ENCODE measurements at places on chromosomes 1 and 21. TPM values are rescaled to one million over a fixed set of nuclear protein-coding genes. Genes with fewer than 3 reads are reported as not detected.

DNA sequence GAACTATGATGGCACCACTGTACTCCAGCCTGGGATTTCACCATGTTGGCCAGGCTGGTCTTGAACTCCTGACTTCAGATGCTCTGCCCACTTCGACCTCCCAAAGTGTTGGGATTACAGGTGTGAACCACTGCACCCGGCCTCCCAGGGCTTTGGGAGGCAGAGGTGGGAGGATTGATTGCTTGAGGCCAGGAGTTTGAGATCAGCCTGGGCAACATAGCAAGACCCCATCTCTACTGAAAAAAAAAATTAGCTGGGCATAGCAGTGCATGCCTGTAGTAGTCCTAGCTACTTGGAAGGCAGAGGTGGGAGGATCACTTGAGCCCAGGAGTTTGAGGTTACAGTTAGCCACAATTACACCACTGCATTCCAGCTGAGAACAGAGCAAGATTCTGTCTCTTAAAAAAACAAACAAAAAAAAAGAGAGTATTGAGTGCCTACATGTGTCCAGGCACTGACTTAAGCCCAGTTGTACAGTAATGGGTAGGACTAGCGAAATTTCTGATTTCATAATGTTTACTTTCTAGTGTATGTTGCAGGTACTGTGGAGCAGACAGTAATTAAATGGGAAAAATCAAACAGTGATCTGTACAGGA, 4.2 kb downstream of the MANEAL start:
- H3K27me3 ChIP-seq: no peaks in the 10 kb centered on the region
- no peak overlapping the region for H3K27ac ChIP-seq

DNA sequence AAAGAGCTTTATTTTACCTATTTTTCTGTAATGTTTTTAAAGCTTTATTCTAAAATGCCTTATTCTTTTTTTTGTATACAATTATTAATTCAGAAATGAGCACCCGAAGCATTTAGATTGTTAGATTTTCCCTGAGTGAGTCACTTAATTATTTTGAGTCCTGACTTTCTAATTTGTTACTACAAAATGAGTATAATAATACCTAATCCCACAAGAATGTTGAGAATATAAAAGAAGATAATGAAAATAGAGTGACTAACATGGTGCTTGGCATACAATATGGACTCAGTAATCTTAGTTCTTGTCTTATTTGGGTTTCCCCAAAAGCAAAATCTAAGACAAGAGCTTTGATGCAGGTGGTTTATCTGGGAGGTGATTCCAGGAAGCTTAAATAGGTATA, 142.2 kb downstream of the LHX8 start:
- H3K4me3 ChIP-seq: no peak overlapping the region
- no peaks in the 10 kb centered on the region for H3K36me3 ChIP-seq
- H3K27me3 ChIP-seq: no peaks in the 10 kb centered on the region
- no peak for DNase-seq

GRCh38 chr1:44296806-44297205, 58.3 kb downstream of the ERI3 start:
- no peak overlapping the region for H3K27ac ChIP-seq
- no peak overlapping the region for H3K4me3 ChIP-seq
- no peak for DNase-seq
- H3K27me3 ChIP-seq: no peaks in the 10 kb centered on the region

GRCh38 chr21:32548978-32549377, 36.3 kb downstream of the TCP10L start:
- no peak overlapping the region for H3K4me3 ChIP-seq
- no peak for DNase-seq
- H3K36me3 ChIP-seq: no peaks in the 10 kb centered on the region
- H3K27me3 ChIP-seq: no peaks in the 10 kb centered on the region
- H3K27ac ChIP-seq: no peak overlapping the region

AGMAT gene
- total RNA-seq: 3.1 TPM

- no peak for DNase-seq
- H3K4me3 ChIP-seq: no peak overlapping the region
- H3K36me3 ChIP-seq: no peaks in the 10 kb centered on the region
- no peaks in the 10 kb centered on the region for H3K4me1 ChIP-seq
Observed at GRCh38 chr1:163201906-163202305, 810 bp downstream of the RGS5 start.

TRNP1 gene
- 81.2 TPM for total RNA-seq

CHI3L1 gene
- total RNA-seq: 0.10 TPM

SPRR2A gene
- total RNA-seq: not detected

- no peak for DNase-seq
- H3K36me3 ChIP-seq: no peaks in the 10 kb centered on the region
- no peaks in the 10 kb centered on the region for H3K27me3 ChIP-seq
- H3K27ac ChIP-seq: peak overlapping the region; percentile 89
- H3K4me1 ChIP-seq: no peaks in the 10 kb centered on the region
- H3K4me3 ChIP-seq: peak overlapping the region; percentile 75
Observed at GRCh38 chr1:119141020-119141424, 569 bp upstream of the WARS2 start.

DNA sequence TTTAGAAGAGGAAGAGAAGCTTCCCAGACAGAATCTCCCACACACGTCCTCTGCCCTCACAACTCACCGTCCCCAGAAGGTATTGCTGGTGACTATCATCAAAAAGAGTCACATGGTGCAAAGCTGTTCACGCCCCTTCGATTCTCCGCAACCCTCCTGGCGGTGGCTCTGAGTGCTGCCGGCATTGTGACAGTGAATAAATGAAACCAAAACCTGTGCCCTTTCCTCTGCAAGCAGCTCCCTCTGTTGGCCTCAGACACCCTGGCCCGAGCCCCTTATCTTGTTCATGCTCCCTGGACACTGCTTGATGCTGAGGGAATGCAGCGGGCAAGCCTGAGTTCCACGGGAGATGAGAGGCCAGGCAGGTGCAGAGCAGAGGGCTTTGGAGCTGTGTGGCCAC, 510.3 kb downstream of the NPHP4 start:
- H3K36me3 ChIP-seq: no peaks in the 10 kb centered on the region
- H3K27ac ChIP-seq: no peak overlapping the region
- H3K27me3 ChIP-seq: peaks cover 8% of the 10 kb centered on the region

- no peaks in the 10 kb centered on the region for H3K4me1 ChIP-seq
- H3K27me3 ChIP-seq: no peaks in the 10 kb centered on the region
- DNase-seq: no peak
- no peak overlapping the region for H3K4me3 ChIP-seq
Observed at GRCh38 chr1:116311756-116312680, 61.0 kb upstream of the ATP1A1 start.

DNA sequence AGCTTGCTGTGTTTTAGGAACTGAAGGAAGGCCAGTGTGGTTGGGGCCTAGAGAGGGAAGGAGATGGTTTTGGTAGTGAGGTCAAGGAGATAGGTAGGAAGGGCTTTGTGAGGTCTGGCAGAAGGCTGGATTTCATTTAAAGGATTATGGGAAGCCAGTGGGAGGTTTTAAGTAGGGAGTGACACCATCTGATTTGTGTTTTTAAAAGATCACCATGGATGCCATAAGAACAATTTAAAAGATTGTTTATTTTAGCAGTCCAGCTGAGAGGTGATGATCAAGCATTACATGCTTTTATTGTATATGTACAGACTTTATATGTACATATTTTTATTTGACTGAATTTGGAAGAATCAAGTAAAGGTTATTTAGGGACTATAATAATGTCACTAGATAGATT, 26.4 kb downstream of the RGL1 start:
- H3K36me3 ChIP-seq: no peaks in the 10 kb centered on the region
- H3K4me3 ChIP-seq: no peak overlapping the region
- H3K27ac ChIP-seq: no peak overlapping the region
- no peak for DNase-seq
- no peaks in the 10 kb centered on the region for H3K4me1 ChIP-seq
- H3K27me3 ChIP-seq: no peaks in the 10 kb centered on the region

DNA sequence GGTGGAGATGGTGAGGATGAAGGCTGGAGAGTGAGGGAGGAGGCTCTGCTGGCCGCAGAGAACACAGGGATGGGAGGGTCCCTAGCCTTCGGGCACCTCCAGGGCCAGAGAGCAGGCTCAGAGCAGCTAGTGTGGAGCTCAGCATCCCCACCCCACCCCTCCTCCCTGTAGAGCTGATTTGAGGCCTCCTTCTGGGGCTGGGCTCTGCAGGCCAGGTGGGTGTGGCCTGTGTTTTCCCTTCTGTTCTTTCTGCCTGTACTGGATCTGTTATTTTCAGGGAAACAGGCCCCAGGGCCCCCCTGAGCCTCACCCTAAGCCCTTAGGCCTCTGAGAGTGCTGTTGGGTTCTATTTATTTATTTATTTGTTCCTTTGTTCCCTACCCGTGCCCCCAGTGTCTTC, 44.8 kb downstream of the TMCC2 start:
- no peaks in the 10 kb centered on the region for H3K27me3 ChIP-seq
- no peak overlapping the region for H3K4me3 ChIP-seq
- no peaks in the 10 kb centered on the region for H3K36me3 ChIP-seq
- peaks cover 34% of the 10 kb centered on the region for H3K4me1 ChIP-seq
- DNase-seq: no peak

OR6N2 gene
- not detected for total RNA-seq

DNA sequence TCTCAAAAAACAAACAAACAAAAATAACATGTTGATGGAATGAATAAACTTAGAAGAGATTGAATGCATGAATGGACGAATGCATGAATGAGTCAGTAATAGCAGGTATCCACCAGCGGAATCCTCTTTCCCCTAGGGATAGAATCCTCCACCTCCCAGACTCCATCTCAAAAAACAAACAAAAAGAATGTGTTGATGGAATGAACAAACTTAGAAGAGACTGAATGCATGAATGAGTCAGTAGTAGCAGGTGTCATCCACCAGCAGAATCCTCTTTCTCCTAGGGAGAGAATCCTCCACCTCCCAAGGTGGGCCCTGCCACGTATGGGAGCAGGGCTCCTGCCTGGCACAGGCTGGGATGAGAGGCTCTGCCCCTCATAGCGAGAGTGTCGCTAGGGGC, 26.8 kb upstream of the RNF19B start:
- no peak for DNase-seq
- no peak overlapping the region for H3K27ac ChIP-seq
- H3K36me3 ChIP-seq: no peaks in the 10 kb centered on the region
- H3K27me3 ChIP-seq: no peaks in the 10 kb centered on the region

- H3K27me3 ChIP-seq: no peaks in the 10 kb centered on the region
- H3K27ac ChIP-seq: no peak overlapping the region
- H3K36me3 ChIP-seq: no peaks in the 10 kb centered on the region
- no peak overlapping the region for H3K4me3 ChIP-seq
- peak; percentile 17 for DNase-seq
Observed at GRCh38 chr1:117312453-117313138, 54.7 kb upstream of the MAN1A2 start.

- H3K36me3 ChIP-seq: no peaks in the 10 kb centered on the region
- DNase-seq: no peak
- no peak overlapping the region for H3K4me3 ChIP-seq
- H3K4me1 ChIP-seq: peaks cover 3% of the 10 kb centered on the region
Observed at GRCh38 chr1:59976194-59977074, 49.9 kb upstream of the CYP2J2 start.

ANKRD65 gene
- 1.9 TPM for total RNA-seq

DNA sequence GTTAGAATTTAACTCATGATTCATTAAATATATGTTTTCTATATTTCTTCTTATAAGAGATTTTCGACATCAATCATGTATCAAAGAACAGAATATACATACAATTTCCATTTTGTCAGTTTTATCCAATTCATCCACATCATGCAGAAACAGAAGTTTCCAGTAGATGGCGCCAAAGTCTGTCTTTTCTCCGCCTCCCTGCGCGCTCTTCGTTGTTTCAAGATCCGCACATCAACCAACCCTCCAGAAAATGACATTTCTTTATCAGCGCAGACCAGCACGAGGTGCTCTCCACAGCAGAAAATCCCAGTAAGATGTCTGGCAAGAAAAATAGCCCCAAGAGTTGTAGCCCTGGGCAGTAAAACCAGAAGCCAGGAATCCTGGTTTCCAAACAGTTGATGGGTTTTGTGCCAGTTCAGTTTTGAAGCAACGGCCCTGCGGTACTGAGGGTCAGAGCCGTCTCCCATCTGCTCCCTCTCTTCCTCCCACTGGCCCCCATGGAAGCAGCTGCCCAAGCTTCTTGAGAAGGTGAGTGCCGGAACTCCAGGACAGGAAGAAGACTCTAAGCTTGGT, 38.6 kb upstream of the GPR137B start:
- H3K27ac ChIP-seq: peak overlapping the region; percentile 55
- H3K4me3 ChIP-seq: no peak overlapping the region
- no peaks in the 10 kb centered on the region for H3K27me3 ChIP-seq

GRCh38 chr1:55816456-55817426, 601.6 kb upstream of the USP24 start:
- H3K4me3 ChIP-seq: no peak overlapping the region
- no peaks in the 10 kb centered on the region for H3K36me3 ChIP-seq
- H3K27me3 ChIP-seq: no peaks in the 10 kb centered on the region

DNA sequence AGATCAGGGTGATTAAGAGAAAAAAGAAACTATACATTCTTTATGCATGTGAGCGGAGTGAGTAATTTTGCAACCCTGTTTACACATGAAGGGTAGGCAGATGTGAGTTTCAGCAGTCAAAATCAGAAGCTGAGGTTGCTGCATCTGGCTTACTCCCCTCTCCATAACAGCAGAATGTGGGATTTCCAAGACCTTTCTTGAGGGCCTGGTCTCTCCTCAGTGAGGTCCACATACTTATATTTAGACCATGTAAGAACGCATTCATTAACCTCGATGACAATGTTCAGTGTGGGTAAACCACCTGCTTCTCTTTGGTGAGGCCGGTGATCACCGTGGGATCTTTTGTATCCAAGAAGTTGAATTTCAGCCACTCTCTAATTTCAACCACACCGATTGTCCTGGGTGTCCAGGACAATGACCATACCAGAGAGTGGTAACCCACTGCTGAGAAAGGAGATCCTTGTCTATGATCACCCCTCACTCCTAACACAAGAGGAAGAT, 18.7 kb upstream of the RAP1A start:
- H3K4me3 ChIP-seq: no peak overlapping the region
- H3K4me1 ChIP-seq: no peaks in the 10 kb centered on the region
- no peak overlapping the region for H3K27ac ChIP-seq

DNA sequence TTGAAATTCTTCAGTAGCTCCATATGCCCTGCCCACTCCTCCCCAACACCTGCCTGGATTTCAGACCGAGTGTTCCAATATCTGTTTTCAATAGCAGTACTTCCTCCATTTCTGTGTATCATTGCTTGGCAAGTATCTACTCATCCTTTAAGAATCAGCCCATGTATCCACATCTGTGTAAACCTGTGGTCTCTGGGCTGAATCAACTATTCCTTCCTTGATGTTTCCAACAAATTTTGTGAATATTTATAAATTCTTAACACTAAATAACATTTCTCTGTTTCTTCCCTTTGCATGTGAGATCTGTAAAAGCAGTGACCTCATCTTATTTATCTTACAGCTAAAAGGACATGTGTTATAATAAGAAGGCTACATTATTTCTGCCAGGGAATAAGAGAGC, 26.0 kb upstream of the UAP1 start:
- H3K36me3 ChIP-seq: no peaks in the 10 kb centered on the region
- no peaks in the 10 kb centered on the region for H3K27me3 ChIP-seq
- H3K27ac ChIP-seq: no peak overlapping the region
- H3K4me1 ChIP-seq: peaks cover 7% of the 10 kb centered on the region

- H3K4me1 ChIP-seq: peaks cover 14% of the 10 kb centered on the region
- DNase-seq: no peak
- H3K27ac ChIP-seq: no peak overlapping the region
- peaks cover 9% of the 10 kb centered on the region for H3K36me3 ChIP-seq
- H3K4me3 ChIP-seq: no peak overlapping the region
Observed at GRCh38 chr1:7786795-7787194, 2.7 kb downstream of the PER3 start.
